ENCODE measurements at places on chromosomes 3 and 15.

- no peak for DNase-seq
These were observed 60.0 kb upstream of the IL12A start for GRCh38 chr3:159928666-159929065.

GRCh38 chr3:123907720-123908119, 23.6 kb upstream of the MYLK start:
- DNase-seq, result no peak

- no peak for DNase-seq
These were observed 34.7 kb downstream of the GBE1 start for GRCh38 chr3:81726735-81727134.

DNA sequence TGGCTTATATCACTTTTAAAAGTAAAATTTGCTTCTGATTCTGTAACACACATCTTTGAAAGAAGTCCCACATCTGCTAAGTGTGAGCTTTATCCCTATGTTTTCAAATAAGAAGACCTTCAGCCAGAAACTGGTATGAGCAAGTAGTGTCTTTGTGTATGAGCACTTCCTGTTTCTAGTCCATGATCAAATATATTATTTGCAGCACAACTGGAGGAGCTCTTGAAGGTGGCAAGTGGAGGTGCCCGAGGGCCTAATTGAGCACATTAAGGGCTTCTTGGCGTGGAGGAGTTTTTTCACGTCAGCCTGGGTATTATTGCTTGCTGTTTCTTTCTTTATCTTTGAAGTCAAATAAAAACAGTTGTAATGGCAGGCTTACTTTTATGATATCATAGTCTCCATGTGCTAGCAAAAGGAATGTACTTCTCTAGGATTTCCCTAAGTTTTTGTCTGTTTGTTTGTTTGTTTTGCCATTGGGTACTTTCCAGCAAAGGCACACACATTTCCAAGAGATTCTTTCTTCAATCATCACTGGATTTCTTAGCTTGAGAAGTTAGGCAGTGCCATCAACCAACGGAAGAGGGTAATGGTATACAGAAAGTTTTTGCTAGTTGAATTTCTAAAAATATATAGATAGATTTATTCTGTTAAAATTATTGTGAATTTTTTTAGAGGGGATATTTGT, 68.1 kb downstream of the MEIS2 start:
- no peak for DNase-seq

GRCh38 chr3:128537091-128537703, 44.2 kb upstream of the GATA2 start:
- DNase-seq, result no peak

- DNase-seq, result no peak
These were observed 549 bp downstream of the TRH start for GRCh38 chr3:129974833-129975704.

DNA sequence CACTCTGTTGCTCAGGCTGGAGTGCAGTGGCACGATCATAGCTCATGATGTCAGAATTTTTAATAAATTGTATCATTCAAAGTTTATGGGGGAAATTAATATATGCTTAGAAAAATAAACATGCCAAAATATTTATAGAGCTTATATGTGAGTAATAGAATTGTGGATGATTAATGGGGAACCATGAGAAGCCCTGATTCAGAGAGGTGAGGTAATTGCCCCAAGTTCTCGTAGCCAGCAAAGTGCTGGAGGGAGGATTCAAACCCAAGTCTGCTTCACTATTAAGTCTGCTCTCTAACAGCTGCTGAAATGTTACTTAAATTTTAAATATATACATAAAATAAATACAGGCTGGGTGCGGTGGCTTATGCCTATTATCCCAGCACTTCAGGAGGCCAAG, 26.2 kb upstream of the IGF2BP2 start:
- no peak for DNase-seq

DNA sequence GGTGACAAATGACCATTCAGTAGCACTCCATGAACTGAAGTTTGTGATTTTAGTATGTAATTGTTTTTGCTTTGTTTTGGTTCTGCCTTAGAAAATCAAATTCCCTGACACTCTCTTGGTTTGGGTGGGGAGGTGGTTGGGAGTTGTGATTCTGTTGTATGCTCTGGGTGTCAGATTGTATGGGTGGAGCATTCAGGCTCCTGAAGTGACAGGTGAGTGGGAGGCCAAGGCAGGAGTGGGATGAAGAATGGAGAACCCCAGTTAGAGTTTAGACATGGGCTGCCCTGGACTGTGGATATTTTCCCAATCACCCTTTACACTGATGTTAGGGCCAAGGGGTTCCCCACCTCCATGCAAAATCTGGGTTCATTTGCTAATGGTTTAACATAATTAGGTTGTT, 83.6 kb downstream of the ARPP21 start:
- no peak for DNase-seq

DNA sequence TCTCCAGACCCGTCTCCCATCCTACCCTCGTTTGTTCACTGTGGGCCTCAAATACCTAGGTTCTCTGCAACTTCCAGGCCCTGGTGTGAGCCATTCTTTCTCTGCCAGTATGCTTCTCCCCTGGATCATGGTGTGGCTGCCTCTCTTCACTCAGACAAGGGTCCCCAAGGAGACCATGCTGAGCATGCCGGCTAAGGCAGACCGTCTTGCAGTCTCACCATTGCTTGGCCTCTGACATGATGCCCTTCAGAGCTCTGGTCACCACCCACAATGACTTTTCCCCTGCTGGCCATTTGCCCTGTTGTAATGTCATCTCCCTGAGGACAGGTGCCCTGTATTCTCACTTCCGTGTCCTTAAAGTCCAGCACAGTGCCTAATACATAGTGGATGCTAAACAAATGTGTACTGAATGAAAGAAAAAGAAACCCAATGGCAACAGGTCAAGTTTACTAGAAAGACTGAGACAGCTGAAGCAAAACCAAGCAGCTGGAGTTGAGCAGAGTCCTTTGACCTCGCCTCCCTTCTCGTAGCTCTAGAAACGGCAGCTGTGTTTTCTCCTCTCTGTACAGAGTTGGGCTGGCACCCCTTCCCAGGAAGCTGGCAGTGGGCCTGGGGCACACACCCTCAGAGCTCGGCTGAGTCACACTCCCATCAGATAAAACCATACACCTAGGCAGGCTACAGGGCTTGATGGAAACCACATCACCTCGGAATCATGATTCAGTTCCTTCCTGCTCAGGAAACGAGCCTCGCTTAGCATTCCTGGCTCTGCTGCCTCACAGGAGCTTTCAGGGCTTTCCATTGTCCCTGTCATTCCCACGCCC, 8.6 kb downstream of the TLR9 start:
- no peak for DNase-seq

- DNase-seq, result no peak
These were observed 59.7 kb downstream of the SENP2 start for GRCh38 chr3:185645596-185646381.

- no peak for DNase-seq
These were observed 78.9 kb upstream of the ZNF280D start for GRCh38 chr15:56812221-56812620.

DNA sequence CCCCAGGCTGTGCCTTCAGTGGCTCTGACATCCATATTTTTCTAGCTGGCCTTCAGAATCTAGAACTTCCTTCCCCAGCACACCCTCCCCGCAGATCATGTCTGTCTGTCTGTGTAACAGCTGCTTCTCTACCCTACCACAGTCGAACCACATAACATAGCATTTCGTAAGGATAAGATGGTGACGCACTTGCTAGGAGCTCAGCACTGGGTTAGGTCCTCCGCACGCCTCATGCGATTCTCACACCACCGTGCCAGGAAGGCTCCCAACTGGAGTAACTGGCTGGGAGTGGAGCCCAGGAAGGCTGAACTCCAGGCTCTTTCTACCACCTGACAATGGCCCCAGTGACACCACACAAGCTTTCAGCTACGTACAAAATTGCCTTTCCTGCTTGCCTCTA, 168.6 kb downstream of the STT3B start:
- DNase-seq, result no peak

DNA sequence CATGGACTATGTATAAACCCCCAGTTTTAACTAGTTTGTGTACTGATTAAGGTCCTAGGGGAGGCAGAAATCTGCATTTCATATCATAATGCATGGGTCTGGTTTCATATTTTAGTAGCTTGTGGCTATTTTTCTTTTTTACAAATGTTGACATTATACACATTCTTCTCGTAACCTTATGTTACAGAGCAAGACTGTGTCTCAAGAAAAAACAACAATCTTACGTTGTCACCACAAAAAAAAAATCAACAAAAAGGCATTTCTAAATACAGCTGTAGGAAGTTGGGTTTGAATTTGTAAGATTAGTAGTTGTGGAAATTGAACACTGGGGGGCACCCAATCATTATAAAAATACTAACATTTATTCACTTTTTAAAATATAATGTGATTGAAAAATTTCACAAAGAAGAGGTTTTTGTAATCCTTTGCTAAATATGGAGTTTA, 17.9 kb downstream of the SERP1 start:
- no peak for DNase-seq

GRCh38 chr3:116039651-116039985, 405.7 kb downstream of the LSAMP start:
- no peak for DNase-seq

GRCh38 chr3:172224560-172225214, 185.3 kb downstream of the FNDC3B start:
- DNase-seq, result no peak

DNA sequence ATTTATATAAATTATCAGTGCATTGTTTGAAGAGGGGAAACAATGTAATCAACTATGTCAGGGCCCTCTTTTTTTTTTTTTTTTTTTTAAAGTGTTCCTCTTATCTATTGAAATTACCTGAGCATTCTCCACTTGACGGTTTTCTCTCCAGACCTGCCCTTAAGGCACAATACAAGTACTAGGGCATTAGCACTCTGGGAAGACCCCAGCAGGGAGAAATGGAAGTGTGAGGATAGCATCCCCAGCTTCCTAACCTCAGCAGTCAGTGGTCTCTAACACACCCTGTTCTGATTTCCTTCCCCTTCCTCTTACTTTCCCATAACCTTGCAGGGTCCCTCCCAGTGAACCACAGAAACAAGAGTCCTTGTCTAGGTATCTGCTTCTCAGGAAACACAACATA, 458.3 kb upstream of the ARL6 start:
- no peak for DNase-seq

DNA sequence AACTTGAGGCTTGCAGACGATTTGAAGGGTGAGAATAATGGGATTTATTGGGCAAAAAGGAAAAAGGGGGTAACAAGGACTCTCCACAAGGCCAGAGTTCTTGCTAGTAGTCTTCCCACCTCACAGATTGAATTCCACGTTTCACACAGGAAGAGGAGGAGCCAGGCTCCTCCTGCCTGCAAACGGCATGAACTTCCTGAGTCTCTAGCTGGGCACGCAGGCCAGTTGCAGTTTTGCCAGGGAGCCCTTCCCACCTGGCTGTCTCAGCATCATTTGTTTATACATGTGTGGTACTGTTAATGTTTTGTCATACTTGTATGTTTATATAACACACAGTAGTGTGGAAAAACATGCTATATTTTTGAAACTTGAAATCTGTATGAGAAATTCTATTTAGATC, 155.0 kb downstream of the NLGN1 start:
- no peak for DNase-seq

DNA sequence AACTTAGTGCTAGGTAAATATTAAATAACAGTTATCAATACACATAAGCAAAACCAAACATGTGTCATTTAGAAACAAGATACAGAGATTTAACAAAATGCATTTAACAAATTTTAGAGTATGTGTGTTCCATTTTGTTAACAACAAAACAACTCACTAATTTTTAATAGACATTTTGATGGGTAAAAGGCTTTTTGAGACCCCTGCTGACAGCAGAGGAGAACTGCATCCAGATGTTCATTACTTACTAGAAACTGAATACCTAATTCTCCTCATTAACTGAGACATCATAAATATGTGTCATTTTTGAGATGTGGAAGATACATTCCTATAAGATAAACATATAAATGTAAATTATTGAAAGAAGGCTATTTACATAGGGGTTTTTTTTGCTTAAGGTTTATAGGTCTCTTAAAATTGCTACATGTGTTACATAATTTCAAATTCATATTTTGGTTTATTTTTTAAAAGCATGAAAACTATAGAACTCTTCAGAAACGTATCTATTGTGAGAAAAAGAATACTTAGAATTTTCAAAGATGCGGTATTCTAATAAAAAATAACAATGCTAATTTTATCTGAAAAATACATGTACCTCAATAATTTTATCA, 1009.8 kb downstream of the TUSC7 start:
- DNase-seq, result no peak

GRCh38 chr15:33492434-33493052, 181.8 kb downstream of the RYR3 start:
- no peak for DNase-seq
